A549 treated with Hydrocortisone at 1 μM for 4 hours (cell line): ENCODE measurements at places on chromosomes 3 and 15. TPM values are rescaled to one million over a fixed set of nuclear protein-coding genes. Genes with fewer than 3 reads are reported as not detected.

Gene IL5RA
- not detected in 5 replicates for total RNA-seq

Gene ATP6V1A
- 16.1 to 23.7 TPM (median 17.9 TPM) in 5 replicates for total RNA-seq

Gene TRIM71
- total RNA-seq = 0.02 TPM in 2 of 5 replicates, not detected in the others

Gene SCG3
- total RNA-seq = 0.03 to 0.09 TPM (median 0.05 TPM) in 4 of 5 replicates, not detected in the other
